Stimulated activated CD4-positive, alpha-beta T cell treated with anti-CD3 and anti-CD28 coated beads, TNF-alpha, amount 100 ng/mL, for 1 hour (primary cell): ENCODE measurements at places on chromosomes 1 and 21.
A peak's percentile ranks its signal among the peaks of the same experiment; 100 is the strongest.

DNA sequence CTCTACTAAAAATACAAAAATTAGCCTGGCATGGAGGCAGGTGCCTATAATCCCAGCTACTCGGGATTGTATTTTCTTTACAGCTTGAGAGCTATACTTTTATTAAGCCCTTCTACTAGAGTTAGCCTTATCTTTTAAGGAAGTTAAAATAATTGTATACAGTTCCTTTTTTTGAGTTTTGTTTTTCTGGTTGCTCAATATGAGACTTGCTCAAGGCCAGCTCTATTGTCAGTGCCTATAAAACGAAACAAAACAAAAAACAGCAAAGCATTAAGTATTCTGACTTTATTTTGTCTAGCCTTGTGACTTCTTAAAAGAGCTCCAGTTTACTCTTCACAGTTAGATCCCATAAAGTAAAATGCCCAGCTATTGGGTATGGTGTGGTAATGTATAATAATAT is 17.2 kb downstream of the PKN2 start:
- no peak for DNase-seq

GRCh38 chr1:160761046-160761445 is 22.0 kb downstream of the SLAMF7 start:
- no peak for DNase-seq

GRCh38 chr1:97017895-97018294 is 296.3 kb downstream of the PTBP2 start:
- no peak for DNase-seq

DNA sequence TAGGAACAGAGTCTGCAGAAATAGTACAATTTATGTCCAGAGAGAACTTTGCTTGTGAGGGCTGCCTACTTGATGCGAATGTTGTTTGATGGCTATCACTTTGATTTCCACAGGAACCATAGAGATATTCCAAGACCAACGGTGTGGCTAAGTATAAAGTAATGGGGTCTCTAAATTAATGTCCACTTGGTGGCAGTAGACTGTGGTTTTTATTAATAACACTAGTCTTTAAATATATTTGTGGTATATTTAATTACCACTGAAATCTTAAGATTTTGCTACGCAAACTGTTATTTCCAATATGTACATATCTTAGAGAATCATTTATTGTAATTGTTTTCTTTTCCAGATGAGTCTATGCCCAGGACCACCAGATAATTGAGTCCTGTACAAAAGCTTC is 647.9 kb downstream of the PLA2G4A start:
- no peak for DNase-seq

GRCh38 chr1:231357831-231358354 is 19.8 kb downstream of the SPRTN start:
- DNase-seq, result no peak

GRCh38 chr1:158149577-158150269 is 31.0 kb upstream of the CD1D start:
- DNase-seq, result peak; percentile 62

- DNase-seq, result no peak
Measured at GRCh38 chr1:18314399-18314798, 166.3 kb upstream of the KLHDC7A start.
